ENCODE measurements at places on chromosomes 1 and 21. TPM values are rescaled to one million over a fixed set of nuclear protein-coding genes. Genes with fewer than 3 reads are reported as not detected.

The NOTCH2NLA gene
- 71.2 TPM for total RNA-seq

The TDRD5 gene
- total RNA-seq: not detected

The FCRL2 gene
- not detected for total RNA-seq

The TRABD2B gene
- total RNA-seq: 6.0 TPM

The PLA2G2F gene
- not detected for total RNA-seq

The PPFIA4 gene
- total RNA-seq: 35.3 TPM

The TAS1R1 gene
- total RNA-seq: not detected

The CASQ1 gene
- total RNA-seq: 0.27 TPM

The OR2T33 gene
- not detected for total RNA-seq

The HAO2 gene
- total RNA-seq: 0.27 TPM

The LCE2B gene
- not detected for total RNA-seq

The ARTN gene
- 1.6 TPM for total RNA-seq

GRCh38 chr1:24091971-24092482, 19.9 kb downstream of the MYOM3 start:
- no peak overlapping the region for H3K4me3 ChIP-seq
- peaks cover 3% of the 10 kb centered on the region for H3K27me3 ChIP-seq
- peaks cover 5% of the 10 kb centered on the region for H3K4me1 ChIP-seq
- H3K27ac ChIP-seq: no peak overlapping the region
- no peak for DNase-seq

DNA sequence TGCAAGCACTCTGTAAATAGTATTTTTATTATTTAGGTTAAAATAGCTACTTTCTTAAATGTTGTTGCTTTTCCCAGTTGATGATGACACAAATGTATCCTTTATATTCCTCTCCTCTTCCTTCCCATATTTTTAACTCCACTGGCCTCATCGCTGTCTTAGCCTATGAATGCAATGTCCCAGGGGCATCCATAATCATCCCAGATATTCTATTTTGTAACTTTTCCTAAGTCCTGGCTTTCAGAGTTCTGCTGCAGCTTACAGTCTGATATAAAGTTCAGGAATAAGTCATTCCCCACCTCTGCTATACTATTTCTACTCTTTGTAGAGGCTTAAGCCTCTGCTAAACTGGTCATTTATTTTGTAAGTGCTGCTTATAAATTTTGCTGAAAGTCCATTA, 58.3 kb downstream of the ASTN1 start:
- no peak overlapping the region for H3K4me3 ChIP-seq
- H3K36me3 ChIP-seq: no peaks in the 10 kb centered on the region
- peaks cover 38% of the 10 kb centered on the region for H3K27me3 ChIP-seq
- no peak for DNase-seq
- H3K27ac ChIP-seq: no peak overlapping the region

DNA sequence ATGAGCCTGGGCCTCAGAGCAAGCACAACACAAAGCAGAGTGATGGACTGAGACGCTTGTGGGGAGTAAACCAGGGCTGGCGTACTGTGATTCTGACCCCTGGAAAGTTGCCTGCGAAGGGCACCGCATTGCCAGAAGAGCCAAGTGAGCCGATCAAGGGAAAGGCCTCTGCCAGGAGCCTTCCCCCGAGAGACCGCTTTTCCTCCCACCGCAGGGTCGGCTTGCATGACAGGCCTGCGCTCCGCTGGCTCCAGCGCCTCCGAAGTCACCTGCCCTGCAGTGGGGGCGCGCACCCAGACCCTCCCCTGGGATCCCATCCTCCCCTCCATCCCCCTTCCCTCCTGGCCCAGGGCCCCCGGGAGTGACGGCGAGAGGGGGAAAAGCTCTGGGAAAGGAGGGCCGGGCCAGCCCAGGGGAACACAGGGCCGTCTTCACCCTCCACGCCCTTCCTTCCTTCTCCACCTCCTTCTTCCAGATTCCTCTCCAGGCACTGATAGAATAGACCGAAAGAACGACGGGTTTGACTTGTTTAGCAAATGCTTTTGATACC, 165.0 kb downstream of the TRIM33 start:
- peak overlapping the region; percentile 98 for H3K27ac ChIP-seq
- H3K36me3 ChIP-seq: no peaks in the 10 kb centered on the region
- H3K4me3 ChIP-seq: peak overlapping the region; percentile 83
- H3K27me3 ChIP-seq: peaks cover 3% of the 10 kb centered on the region
- H3K4me1 ChIP-seq: peaks cover 10% of the 10 kb centered on the region

DNA sequence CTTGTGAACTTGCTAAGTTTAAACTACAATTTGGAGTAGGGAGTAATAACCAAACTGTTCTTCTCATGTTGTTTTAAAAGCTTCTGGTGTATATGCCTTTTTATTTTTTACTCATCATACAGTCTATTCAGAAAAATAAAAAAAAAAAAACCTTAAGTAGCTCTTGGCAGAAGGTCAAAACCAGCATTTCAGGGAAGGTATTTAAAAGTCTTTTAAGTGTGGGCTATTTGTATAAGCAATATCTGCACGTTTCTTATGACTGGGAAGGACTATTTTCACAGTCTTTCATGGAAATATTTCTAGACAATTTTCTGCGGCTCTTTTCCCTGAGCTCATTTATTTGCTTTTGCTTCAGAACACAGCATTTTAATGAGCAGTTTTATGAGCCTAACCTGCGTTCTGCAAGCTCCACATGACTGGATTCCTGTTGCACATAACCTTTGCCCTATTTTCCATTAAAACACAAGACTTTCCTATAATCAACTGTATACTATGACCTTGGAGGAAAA, 60.9 kb upstream of the C1orf105 start:
- H3K27me3 ChIP-seq: no peaks in the 10 kb centered on the region
- H3K4me3 ChIP-seq: no peak overlapping the region
- H3K36me3 ChIP-seq: peaks cover 5% of the 10 kb centered on the region
- peak overlapping the region; percentile 92 for H3K27ac ChIP-seq

DNA sequence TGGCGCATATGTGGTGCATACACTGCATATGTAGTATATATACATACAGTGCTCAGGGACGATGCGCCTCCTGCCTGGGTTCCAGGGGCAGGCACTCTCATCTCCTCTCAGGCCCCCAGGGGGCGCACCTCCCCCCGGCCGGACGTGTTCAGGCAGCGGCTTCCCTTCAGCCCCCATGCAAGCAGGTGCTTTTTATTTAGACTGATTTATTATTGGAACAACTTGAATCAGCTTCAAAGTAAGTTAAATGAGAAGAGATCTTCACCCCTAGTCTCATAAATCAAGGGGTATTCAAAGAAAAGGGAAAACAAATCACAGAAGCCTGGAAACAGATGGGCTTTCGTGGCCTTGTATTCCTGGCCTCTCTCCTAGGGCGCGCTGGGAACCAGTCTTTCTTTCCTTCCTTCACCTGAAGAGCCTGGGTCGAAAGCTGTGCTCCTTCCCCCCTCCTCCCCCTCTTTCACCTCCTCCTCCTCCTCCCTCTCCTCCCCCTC, 64.6 kb downstream of the UBIAD1 start:
- peaks cover 42% of the 10 kb centered on the region for H3K4me1 ChIP-seq
- H3K27me3 ChIP-seq: peaks cover 17% of the 10 kb centered on the region
- DNase-seq: peak; percentile 58
- no peak overlapping the region for H3K4me3 ChIP-seq

GRCh38 chr1:235646463-235646862, 3.1 kb downstream of the GNG4 start:
- H3K4me3 ChIP-seq: no peak overlapping the region
- no peak overlapping the region for H3K27ac ChIP-seq
- DNase-seq: no peak

DNA sequence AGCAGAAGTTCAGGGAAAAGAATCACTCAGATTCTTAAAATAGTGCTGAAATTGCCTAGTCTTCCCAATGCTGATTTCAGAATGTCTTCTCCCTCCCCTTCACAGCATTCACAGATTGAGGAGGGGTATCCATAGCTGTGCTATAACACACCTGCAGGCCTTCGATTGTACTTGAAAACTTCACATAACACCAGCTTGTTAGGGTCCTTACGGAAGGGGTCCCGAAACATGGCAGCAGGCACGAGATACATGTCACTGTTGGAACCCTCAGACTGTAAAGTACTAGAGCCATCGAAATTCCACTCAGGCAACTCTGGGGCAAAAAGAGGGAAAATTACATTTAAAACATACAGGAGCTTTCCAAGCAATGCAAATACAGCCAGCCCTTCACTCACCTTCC, 4.6 kb downstream of the GLUL start:
- H3K27me3 ChIP-seq: no peaks in the 10 kb centered on the region
- H3K4me1 ChIP-seq: peaks cover 20% of the 10 kb centered on the region
- DNase-seq: no peak

- DNase-seq: no peak
- no peak overlapping the region for H3K4me3 ChIP-seq
- H3K4me1 ChIP-seq: peaks cover 18% of the 10 kb centered on the region
- peaks cover 3% of the 10 kb centered on the region for H3K36me3 ChIP-seq
These were observed 13.6 kb downstream of the TUFT1 start for GRCh38 chr1:151553659-151554058.

DNA sequence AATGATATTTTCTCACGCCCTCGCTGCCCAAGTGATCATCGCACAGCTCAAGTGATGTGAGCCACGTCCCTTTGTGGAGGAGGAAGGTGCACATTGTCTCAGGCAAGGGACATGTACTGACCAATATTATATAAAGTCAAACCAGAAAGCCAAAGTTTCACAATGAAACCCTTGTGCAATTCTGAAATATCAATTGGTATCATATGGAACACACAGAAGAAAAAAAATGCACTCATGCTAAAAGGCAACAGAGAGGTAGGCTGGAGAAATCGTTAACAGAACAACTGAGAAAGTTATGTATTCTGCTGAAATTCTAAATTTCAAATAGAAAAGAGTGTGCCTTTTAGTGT, 1.9 kb downstream of the JAM2 start:
- no peak for DNase-seq
- H3K4me3 ChIP-seq: peak overlapping the region; percentile 60
- peaks cover 64% of the 10 kb centered on the region for H3K27me3 ChIP-seq
- H3K36me3 ChIP-seq: no peaks in the 10 kb centered on the region

GRCh38 chr1:117045644-117046043, 14.5 kb upstream of the TTF2 start:
- no peak overlapping the region for H3K27ac ChIP-seq
- no peaks in the 10 kb centered on the region for H3K27me3 ChIP-seq
- no peak overlapping the region for H3K4me3 ChIP-seq
- no peak for DNase-seq

- H3K27ac ChIP-seq: no peak overlapping the region
- peaks cover 49% of the 10 kb centered on the region for H3K36me3 ChIP-seq
- no peaks in the 10 kb centered on the region for H3K27me3 ChIP-seq
- no peak for DNase-seq
These were observed 4.7 kb upstream of the NUP210L start for GRCh38 chr1:154159554-154159953.

DNA sequence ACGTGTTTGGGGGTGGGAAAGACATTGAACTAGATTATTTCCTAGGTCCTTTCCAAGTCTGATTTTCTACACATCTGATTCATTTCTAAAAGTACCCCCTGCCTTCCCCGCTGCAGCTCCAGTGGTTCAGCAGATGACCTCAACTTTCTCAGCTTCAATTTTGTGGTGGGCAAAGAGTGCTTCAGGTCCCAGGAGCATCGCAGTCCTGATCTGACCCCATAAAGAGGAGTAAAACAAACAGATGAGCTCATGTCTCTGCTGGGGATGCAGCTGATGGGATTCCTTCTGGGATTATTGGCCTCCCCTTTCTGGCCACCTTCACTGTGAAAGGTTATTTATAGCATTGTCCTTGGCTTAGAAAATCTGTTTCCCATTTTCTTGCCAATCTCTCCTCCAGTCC, 337.0 kb upstream of the PLXNA2 start:
- no peaks in the 10 kb centered on the region for H3K4me1 ChIP-seq
- H3K27me3 ChIP-seq: no peaks in the 10 kb centered on the region
- no peak overlapping the region for H3K4me3 ChIP-seq
- no peak for DNase-seq

DNA sequence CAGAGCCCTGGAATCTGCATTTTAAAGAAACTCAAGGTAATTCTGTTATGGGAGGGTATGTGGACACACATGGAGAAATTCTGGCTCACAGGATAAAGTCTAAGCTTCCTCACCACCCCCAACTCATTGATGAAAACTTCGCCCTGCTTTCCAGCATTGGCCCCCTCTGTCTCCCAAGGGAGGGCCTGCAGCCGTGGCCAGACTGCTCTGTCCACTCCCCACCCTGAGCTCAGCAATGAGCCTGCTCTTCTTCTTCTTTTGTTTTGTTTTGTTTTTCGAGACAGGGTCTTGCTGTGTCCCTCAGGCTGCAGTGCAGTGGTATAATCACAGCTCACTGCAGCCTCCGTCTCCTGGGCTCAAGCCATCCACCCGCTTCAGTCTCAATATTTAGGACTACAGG, 136.8 kb upstream of the EDN2 start:
- H3K27ac ChIP-seq: no peak overlapping the region
- peaks cover 9% of the 10 kb centered on the region for H3K4me1 ChIP-seq
- H3K27me3 ChIP-seq: peaks cover 15% of the 10 kb centered on the region
- H3K4me3 ChIP-seq: no peak overlapping the region

- H3K27me3 ChIP-seq: peaks cover 2% of the 10 kb centered on the region
- H3K36me3 ChIP-seq: no peaks in the 10 kb centered on the region
- no peaks in the 10 kb centered on the region for H3K4me1 ChIP-seq
These were observed 46.2 kb upstream of the PAPPA2 start for GRCh38 chr1:176416777-176417176.

DNA sequence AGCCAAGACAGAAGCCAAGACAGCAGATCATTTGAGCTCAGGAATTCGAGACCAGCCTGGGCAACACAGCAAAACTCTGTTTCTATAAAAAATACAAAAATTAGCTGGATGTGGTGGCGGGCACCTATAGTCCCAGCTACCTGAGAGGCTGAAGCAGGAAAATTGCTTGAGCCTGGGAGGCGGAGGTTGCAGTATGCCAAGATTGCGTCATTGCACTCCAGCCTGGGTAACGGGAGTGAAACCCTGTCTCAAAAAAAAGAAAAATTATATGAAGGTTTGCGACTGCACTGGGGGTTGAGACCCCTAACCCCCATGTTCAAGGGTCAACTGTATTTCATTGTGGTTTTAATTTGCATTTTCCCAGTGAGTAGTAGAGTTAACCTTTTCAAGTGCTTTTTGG, 16.3 kb downstream of the RNF11 start:
- peaks cover 2% of the 10 kb centered on the region for H3K36me3 ChIP-seq
- no peak overlapping the region for H3K4me3 ChIP-seq
- no peaks in the 10 kb centered on the region for H3K27me3 ChIP-seq
- H3K4me1 ChIP-seq: no peaks in the 10 kb centered on the region
- no peak overlapping the region for H3K27ac ChIP-seq
- no peak for DNase-seq

- no peak for DNase-seq
- no peak overlapping the region for H3K27ac ChIP-seq
- peaks cover 4% of the 10 kb centered on the region for H3K4me1 ChIP-seq
- no peaks in the 10 kb centered on the region for H3K36me3 ChIP-seq
These were observed 31.9 kb downstream of the MATN1 start for GRCh38 chr1:30691480-30691879.

DNA sequence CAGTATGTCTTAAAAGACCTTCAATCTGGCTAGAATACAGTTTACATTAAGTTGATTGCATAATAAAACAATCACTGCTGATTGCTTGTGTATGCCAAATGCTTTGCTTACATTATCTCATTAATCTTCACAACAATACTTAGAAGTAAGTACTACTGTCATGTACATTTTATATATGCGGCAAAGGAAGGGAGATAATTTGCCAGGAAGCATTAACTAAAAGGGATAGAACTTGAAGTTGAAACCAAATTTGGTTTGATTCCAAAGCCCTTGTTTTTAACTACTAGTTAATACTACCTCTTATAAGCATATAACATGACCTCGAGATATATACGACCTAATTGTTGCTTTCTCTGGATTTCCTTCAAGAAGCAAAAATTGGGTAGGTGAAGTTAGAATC, 155.8 kb downstream of the NTMT2 start:
- H3K4me3 ChIP-seq: no peak overlapping the region
- H3K27me3 ChIP-seq: no peaks in the 10 kb centered on the region
- no peaks in the 10 kb centered on the region for H3K36me3 ChIP-seq
- no peaks in the 10 kb centered on the region for H3K4me1 ChIP-seq
- H3K27ac ChIP-seq: no peak overlapping the region
